Stomach (tissue), 19 donors: ENCODE measurements at places on chromosomes 6 and 20. TPM values are rescaled to one million over a fixed set of nuclear protein-coding genes. Genes with fewer than 3 reads are reported as not detected.

DNA sequence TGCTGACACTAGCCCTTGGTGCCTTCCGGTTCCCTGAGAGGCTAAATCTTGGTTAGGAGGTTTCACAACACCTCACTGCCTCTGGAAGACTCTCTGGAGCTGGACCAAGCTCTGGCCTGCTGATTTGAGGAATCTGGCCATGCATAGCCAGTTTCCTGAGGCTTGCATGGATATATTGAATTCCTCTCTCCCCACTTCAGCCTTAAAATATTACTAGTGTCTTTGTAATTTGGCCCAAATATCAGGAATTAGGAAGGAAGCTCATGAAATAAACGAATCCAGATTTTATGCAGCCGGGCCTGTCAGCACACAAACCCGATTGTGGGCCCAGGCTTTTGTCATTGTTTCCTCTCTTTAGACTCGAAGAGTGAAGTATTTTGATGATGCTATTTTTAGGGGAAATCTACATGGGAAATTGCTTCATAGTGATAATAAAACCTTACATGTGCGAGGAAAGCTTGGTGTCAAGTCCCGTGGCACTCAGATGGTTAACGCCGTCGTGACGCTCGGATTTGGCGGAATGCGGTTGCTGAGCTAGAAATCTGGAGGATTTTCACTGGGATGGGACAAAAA is 144.4 kb downstream of the PHACTR3 start:
- peaks cover 45% of the 10 kb centered on the region for H3K27me3 ChIP-seq
- H3K4me1 ChIP-seq, result no peaks in the 10 kb centered on the region
- no peaks in the 10 kb centered on the region for H3K36me3 ChIP-seq
- no peak overlapping the region for H3K4me3 ChIP-seq
- DNase-seq, result no peak

The ENPP3 gene
- 0.31 TPM for polyA plus RNA-seq

DNA sequence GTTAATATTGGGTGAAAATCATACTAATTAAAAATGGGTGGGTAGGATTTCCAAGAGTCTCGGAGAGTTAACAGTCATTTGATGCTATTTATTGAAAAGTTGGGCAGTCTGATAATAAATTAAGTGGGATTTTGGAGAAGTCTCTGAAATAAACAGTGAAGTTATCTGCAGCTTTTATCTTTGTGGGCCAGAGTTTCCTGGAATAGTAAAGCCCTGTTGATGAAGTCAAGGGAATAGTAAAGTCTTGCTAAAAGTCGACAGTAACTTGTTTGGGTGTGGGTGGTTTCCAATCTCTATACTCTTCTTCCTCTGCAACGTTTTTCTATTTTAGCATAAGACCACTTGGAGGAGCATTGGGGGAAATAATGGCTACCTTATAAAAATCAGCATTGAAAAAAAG is 493.6 kb downstream of the EPM2A start:
- no peak for DNase-seq
- H3K36me3 ChIP-seq, result no peaks in the 10 kb centered on the region
- no peak overlapping the region for H3K4me3 ChIP-seq
- no peaks in the 10 kb centered on the region for H3K27me3 ChIP-seq
- no peak overlapping the region for H3K27ac ChIP-seq
- no peaks in the 10 kb centered on the region for H3K4me1 ChIP-seq

The VNN1 gene
- 1.2 TPM for polyA plus RNA-seq
